ENCODE measurements at places on chromosomes 3 and 15.

DNA sequence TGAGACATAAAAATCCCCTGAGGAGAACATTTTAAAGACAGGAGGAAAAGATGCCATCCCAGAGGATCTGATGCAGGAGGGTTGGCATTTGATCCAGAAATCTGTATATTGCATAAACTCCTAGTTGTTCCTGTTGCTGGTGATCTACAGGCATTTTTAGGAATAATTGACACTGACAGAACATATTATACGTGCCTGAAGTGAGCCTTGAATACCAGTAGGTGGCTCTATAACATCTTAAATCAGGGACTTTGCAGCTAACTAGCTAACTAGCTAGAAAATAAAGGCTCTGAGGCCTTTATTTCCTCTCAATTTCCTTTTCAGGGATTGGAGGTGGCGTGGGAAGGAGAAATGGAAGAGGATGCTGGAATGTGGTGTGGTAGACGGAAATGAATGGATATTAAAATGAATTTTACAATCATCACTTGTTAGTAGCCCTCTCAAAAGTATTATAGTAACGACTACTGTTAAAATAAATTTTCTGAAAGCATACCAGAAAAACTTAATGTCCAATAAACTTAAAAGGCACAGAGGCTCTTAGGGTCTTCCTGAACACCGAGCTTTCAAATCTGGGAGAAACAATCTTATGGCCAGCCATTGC is 73.8 kb upstream of the ZBED2 start:
- no peak for DNase-seq

DNA sequence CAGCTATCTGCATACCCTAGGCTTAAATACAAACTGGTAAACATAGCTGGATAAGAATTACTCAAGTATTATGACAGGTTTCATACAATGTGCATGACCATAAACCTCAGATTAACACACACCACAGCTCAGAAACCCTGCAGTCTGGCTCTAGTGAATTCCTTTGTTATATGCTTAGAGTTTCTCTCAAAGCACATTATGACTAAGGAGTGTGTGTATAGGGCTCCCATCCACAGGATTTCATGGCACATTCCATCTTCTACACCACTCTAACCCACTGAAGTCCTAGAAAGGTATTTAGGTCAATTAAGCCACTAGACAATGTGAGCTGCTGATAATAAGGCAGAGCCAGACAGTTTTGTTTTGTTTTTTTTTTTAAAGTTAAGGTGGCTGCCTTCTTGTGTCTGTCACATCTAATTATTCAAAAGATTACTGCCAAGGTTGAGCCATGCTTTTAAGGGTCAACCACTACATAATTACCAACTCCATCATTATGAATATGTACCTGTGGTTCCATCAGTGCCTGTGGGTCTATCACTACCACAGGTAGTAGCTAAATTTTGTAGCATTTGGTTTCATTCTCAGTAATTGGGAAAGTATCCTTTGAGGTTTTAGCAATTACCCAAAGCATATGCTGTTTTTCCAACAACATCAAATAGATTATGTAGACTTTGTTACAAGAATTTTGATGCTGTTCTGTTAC is 107.0 kb downstream of the ALCAM start:
- DNase-seq, result no peak

DNA sequence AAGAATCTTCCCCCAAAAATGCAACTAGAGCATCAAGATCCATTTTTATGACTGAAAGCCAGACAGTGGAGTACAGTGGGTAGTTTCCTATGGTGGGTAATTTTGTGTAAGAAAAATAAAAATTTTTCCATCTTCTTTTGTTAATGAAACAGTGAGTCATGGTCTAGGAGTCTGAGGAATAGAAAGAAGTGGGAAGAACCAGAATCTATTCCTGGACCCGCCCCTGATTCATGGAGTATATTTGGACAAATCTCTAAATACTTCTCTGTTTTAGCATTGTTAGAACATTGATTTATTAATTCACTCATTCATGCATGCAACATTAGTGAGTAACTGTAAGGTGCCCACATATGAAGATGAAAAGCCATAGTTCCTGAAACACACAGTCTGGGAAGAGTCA is 304.5 kb upstream of the GPR149 start:
- DNase-seq, result no peak

- no peak for DNase-seq
Measured at GRCh38 chr3:16841904-16842271, 42.9 kb upstream of the PLCL2 start.

- DNase-seq, result no peak
Measured at GRCh38 chr3:162122405-162122804, 625.8 kb downstream of the OTOL1 start.

DNA sequence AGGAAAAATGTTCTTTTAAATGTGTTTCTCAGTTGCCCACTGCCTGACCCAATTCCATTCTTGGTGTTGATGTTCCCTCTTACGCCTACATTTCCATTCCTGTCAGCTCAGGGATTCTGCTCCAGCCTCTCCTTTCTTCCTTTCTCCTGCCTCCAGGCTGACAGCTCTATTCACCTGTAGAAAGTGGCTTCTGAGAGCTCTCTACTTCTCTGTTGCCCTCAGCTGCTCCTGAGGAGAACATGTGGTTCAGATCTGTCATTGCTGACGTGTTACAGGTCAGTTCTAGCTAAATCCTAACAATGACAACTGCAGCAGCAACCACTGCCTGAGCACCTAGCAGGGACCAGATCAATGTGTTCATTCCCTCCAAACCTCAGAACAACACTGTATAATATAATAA is 144.9 kb upstream of the PLAAT1 start:
- DNase-seq, result no peak

GRCh38 chr15:81419332-81419943 is 45.4 kb upstream of the TMC3 start:
- DNase-seq, result no peak

- no peak for DNase-seq
Measured at GRCh38 chr15:76150513-76150912, 90.7 kb downstream of the TMEM266 start.

- DNase-seq, result no peak
Measured at GRCh38 chr3:172129498-172129849, 90.1 kb downstream of the FNDC3B start.

DNA sequence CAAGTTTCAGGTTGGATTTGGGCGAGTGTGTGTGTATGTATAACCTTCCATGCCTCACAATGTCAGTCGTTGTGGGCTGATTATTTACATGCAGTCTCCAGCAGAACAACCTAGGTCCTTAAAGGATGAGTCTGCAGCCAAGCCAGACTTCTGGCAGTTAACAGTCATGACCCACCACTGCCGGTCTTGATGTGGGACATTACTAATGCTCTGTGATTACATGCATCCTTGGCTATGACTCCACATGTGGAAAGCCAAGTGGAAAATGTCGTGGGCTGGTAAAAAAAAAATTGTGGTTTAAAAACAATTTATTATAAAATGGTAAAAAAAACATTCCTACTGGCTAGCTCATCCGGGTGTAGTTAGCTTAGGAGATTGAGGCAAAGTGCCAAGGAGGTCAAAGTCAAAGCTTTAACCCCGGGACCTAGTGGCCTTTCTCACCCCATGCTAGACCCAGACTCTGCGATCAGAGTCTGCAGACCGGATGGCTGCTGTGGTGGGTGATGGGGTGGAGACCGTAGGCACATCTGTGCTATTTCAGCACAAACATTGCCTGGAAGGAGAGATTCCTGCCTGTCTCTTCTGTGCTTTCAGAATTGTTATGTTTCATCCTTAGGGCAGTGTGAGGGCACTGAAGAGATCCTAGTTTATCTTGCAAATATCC is 6.8 kb downstream of the RARRES1 start:
- no peak for DNase-seq

- DNase-seq, result no peak
Measured at GRCh38 chr3:34727700-34728099, 911.6 kb upstream of the ARPP21 start.
